Aorta (tissue), 5 donors: ENCODE measurements at places on chromosomes 12 and 14. TPM values are rescaled to one million over a fixed set of nuclear protein-coding genes. Genes with fewer than 3 reads are reported as not detected.

Gene FGD6
- total RNA-seq: 8.9 TPM

Gene KRT7
- 8.7 TPM for total RNA-seq

Gene OR6C74
- not detected for total RNA-seq

Gene REP15
- total RNA-seq: 4.3 TPM

Gene LYZ
- 38.7 TPM for total RNA-seq

Gene SARNP
- total RNA-seq: 51.8 TPM

Gene DPPA3
- total RNA-seq: not detected

- peaks cover 10% of the 10 kb centered on the region for H3K4me1 ChIP-seq
- DNase-seq: peak; percentile 65
- H3K27ac ChIP-seq: no peak overlapping the region
- H3K27me3 ChIP-seq: no peaks in the 10 kb centered on the region
- no peaks in the 10 kb centered on the region for H3K36me3 ChIP-seq
- no peak overlapping the region for H3K4me3 ChIP-seq
Observed at GRCh38 chr12:24054416-24054815, 104.9 kb upstream of the SOX5 start.

GRCh38 chr12:112349431-112349830 is 32.8 kb downstream of the HECTD4 start:
- H3K4me1 ChIP-seq: no peaks in the 10 kb centered on the region
- H3K36me3 ChIP-seq: no peaks in the 10 kb centered on the region
- DNase-seq: no peak
- no peaks in the 10 kb centered on the region for H3K27me3 ChIP-seq
- H3K27ac ChIP-seq: no peak overlapping the region

- H3K4me3 ChIP-seq: no peak overlapping the region
- H3K4me1 ChIP-seq: peaks cover 1% of the 10 kb centered on the region
Observed at GRCh38 chr12:93200291-93200917, 177.3 kb upstream of the NUDT4 start.

DNA sequence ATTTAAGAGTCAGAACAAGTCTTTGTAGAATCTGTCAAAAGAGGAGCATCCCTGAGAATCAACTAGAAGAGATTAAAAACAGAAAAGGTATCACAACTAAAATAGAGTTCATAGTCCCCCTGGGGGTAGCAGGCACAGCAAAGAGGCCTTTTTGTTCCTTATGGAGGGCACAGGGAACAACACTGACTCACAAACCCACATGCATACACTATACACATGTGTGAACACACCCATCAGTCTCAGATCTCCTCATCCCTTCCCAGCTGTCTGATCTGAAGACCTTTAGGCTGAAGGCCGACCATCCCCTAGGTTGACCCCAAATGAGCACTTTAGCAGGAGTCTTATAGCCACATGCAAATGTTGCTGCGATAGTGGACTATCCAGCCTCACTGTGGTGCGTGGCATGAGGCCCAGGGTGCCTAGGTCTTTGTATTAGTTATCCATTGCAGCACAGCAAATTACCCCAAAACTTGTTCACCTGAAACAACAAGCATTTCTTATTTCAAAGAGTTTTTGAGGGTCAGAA is 236.7 kb upstream of the EGLN3 start:
- DNase-seq: no peak
- no peak overlapping the region for H3K27ac ChIP-seq
- no peaks in the 10 kb centered on the region for H3K27me3 ChIP-seq
- H3K4me3 ChIP-seq: no peak overlapping the region
- no peaks in the 10 kb centered on the region for H3K36me3 ChIP-seq
- no peaks in the 10 kb centered on the region for H3K4me1 ChIP-seq

DNA sequence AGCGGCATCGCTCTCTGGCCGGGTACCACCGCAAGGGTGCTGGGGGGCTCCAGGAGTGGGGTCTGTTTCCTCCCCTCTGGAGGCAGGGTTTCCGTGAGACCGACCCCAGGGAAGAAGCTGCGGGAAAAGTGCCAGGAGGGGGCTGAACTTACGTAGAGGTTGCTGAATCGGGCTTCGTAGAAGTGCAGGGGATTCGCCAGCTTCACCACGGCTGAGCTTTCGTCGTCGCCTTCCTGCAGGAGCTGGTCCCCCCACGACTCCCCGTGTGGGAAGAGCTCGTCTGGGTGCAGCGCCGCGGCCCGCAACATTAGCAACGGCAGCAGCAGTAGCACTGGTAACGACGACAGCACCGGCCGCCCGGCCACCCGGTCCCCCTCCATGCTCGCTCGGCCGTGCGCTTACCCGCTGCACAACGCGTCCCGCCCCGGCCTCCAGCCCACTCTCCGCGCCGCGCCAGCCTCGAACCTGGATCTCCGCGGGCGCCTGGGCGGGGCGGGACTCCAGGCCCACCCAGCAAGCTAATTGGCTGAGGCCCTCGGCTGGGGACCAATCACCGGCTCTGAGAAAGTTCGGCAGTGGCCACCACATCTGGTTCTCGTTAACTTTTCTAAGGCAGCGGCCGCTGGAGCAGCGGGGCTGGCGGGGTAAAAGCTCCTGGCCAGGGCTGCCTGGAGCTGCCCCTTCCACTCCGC is at the start of gene NID2:
Gene NID2 (minus strand): TSS at position 445 of the 692 bp plus-strand sequence. CDS start 65 bp downstream, at position 380.
- peak; percentile 94 for DNase-seq
- no peaks in the 10 kb centered on the region for H3K27me3 ChIP-seq
- peak within 1 kb of the TSS; percentile 76 for H3K27ac ChIP-seq
- peak within 1 kb of the TSS; percentile 77 for H3K4me3 ChIP-seq
- H3K36me3 ChIP-seq: no peaks in the 10 kb centered on the region

DNA sequence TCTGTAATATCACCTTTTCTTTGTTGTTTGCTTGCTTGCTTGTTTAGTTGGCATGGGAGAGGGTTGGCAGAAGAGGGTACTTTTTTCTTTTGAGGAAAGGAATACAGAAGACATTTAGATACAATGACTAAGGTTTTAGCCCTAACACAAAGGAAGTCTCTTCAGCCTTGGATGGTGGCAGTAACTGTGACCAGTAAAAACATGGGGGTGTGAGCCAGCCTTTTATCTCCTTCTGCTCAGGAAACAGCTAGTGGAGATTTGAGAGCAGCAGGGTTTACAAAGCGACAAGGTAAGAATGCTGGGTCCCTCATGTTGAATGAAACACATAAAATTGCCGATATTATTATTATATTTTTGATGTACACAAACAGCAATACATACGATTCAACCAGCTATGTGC is 40.4 kb downstream of the SLC8A3 start:
- no peak for DNase-seq
- H3K27me3 ChIP-seq: no peaks in the 10 kb centered on the region
- H3K36me3 ChIP-seq: no peaks in the 10 kb centered on the region
- no peak overlapping the region for H3K27ac ChIP-seq
- no peaks in the 10 kb centered on the region for H3K4me1 ChIP-seq

DNA sequence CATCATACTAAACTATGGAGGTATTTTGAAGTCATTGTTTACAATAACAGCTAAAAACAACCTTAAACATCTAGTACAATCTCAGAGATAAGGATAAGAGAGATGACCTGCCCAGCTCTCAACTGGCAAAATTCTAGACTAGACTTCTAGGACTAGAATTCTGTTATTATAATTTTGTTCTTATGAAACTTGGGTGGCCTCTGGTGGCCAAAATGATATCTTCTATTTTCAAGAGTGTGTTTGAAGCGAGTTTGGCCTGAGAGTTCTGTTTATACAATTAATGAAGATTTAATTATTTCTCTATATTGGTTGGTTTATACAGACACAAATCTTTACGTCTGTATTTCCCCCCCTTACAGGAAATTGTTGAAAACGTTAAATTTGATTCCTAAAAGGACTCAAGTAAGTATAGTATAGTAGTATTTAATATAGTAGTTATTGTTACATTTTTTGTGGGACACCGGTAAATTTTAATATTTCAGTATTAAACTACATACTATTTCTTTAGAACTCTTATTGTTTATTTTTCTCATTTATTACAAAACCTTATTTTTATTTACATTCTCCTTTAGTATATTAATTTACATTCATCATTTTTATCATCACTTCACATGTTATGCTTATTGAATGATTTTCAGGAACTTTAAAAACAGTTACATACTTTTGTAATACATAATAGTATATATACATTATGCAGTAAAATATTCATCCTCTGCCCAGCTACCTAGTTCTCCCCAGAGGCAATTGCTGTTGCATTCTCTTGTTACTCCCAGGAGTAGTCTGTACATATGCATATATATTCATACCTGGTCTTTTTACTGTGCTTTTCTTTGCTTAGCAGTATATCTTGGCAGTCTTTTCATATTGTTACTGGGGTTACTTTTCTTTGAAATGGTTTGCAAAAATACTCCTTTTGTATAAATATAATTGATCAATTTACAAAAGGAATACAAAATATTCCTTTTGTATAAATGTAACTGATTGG is 6.6 kb downstream of the PPHLN1 start:
- H3K4me1 ChIP-seq: no peaks in the 10 kb centered on the region
- H3K4me3 ChIP-seq: no peak overlapping the region
- no peaks in the 10 kb centered on the region for H3K27me3 ChIP-seq
- DNase-seq: no peak

DNA sequence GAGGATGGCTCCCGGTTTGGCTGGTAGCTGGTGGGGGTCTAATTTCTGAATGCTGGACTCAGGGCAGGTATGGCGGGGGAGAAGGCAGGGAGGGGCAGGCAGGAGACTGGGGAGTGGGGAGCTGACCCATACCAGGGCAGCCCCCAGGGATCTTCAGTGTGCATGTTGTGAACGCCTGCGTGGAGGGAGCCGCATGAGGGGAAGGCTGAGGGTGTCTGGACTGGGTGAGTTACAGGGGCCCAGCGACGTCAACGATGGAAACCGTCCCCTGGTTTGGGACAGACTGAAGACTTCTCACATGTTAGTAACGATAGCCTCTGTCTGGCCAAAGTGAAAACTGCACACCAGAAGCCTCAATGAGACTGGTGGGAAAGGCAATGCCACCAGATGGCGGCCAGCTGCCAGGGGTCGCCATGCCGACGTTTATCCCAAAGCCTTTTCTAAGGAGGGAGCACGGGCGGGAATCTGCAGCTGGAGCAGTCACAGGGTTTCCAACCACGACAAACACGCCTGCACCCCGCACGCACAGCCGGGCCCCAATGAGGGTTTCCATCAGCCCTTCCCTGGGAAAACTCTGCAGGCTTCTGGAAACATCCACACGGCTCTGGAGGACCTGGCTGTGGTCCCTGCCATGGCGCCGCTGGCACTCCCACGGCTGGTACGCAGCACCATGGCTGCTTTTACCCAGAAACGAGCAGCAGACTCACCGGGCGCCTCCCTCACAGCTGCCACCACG is 14.0 kb downstream of the PGAM5 start:
- H3K36me3 ChIP-seq: peaks cover 15% of the 10 kb centered on the region
- no peaks in the 10 kb centered on the region for H3K4me1 ChIP-seq
- H3K4me3 ChIP-seq: no peak overlapping the region
- no peak overlapping the region for H3K27ac ChIP-seq
- DNase-seq: no peak

DNA sequence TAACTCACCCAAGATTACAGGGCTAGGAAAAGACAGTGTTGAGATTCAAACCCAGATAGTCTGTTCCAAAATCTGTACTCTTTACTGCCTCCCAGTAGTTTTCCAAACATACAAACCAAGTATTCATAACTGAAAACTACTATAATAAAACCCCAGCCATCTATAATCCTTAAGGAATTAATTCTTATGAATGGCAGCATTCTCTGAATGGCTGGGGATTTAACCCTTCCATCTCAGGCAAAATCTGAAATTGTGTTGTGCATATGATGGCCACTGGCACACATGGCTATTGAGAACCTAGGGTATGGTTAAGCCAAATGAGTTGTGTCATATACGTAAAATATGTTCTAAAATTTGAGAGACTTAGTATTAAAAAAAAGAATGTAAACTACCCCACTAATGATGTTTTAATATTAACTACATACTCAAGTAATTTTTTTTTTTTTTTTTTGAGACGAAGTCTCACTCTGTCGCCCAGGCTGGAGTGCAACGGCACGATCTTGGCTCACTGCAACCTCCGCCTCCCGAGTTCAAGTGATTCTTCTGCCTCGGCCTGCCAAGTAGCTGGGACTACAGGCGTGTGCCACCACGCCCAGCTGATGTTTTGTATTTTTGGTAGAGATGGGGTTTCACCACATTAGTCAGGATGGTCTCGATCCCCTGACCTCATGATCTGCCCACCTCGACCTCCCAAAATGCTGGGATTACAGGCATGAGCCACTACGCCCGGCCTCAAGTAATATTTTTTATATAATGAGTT is 16.7 kb downstream of the PPP1R13B start:
- H3K4me3 ChIP-seq: no peak overlapping the region
- no peaks in the 10 kb centered on the region for H3K36me3 ChIP-seq
- H3K27ac ChIP-seq: no peak overlapping the region
- DNase-seq: no peak
- H3K27me3 ChIP-seq: no peaks in the 10 kb centered on the region
- H3K4me1 ChIP-seq: no peaks in the 10 kb centered on the region

DNA sequence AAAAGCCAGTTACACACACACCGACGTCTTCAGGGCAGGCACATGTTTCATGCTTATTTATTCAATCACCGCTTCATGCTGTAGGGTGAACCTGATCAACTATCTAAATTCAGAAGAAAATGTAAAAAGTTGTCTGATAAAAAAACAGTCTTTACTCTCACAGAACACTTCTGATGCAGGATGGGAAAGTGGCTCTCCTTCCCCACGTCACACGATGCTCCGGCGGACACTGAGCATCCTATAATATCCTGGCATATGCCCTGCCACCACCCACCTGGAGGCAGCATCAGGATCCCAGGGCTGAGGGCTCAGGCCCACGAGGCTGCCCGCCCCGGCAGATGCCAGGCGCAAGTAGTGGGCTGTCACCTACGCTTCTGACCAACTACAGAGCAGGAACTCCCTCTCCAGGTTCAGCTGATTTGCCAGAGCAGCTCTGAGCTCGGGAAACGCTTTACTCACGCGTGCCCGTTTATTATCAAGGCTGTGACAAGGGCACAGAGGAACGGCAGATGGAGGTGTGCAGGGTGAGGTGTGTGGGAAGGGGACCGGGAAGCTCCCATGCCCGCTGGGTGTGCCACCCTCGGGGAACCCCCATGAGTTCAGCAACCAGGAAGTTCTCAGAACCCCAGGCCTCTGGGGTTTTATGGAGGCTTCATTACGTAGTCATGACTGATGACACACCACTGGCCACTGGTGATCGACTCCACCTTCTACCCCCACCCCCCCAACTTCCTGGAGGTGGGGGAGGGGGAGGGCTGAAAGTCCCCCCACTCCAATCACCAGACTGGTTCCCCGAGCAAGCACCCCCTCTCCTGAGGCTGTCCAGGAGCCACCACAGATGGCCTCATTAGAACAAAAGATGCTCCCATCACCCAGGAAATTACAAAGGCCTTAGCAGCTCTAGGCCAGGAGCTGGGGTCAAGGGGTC is 32.1 kb downstream of the SLC15A4 start:
- H3K27me3 ChIP-seq: no peaks in the 10 kb centered on the region
- no peak for DNase-seq
- no peak overlapping the region for H3K4me3 ChIP-seq
- H3K27ac ChIP-seq: no peak overlapping the region
- H3K36me3 ChIP-seq: peaks cover 15% of the 10 kb centered on the region

DNA sequence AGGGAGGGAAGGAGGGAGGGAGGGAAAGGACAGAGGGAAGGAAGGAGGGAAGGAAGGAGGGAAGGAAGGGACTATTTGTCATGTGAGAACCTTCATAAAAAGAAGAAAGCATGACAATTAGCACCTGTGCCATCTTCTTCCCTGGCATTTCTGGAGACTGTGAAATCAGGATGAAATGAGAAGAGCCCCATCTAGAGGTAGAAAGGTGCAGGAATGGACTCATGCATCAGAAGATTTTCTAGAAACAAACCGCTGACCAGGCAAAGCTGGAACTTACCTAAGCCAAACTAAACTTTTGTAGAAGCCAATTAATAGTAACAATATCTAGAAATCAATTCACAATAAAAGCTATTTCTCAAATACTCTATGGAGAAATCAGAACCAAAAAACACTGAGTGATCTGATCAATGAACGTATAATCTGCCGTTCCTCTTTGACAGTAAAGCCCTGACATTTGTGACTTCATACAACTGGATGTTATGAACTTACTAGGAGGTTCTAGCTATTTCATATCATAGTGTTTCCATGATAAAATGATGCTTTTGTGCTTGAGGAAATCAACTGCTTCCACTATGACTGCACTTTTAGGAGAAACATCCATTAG is 24.4 kb upstream of the CRACR2A start:
- H3K4me3 ChIP-seq: no peak overlapping the region
- H3K27me3 ChIP-seq: no peaks in the 10 kb centered on the region
